ENCODE measurements at places on chromosomes 7 and 10. TPM values are rescaled to one million over a fixed set of nuclear protein-coding genes. Genes with fewer than 3 reads are reported as not detected.

EIF4EBP2 gene
- 35.4 TPM for total RNA-seq

- no peak overlapping the region for H3K4me3 ChIP-seq
- no peak overlapping the region for H3K27ac ChIP-seq
- H3K36me3 ChIP-seq: no peaks in the 10 kb centered on the region
- no peaks in the 10 kb centered on the region for H3K27me3 ChIP-seq
- no peaks in the 10 kb centered on the region for H3K4me1 ChIP-seq
- DNase-seq: no peak
These were observed 121.7 kb downstream of the FANK1 start for GRCh38 chr10:126017961-126018560.

GRCh38 chr7:12898620-12899019 is 211.2 kb downstream of the ARL4A start:
- no peaks in the 10 kb centered on the region for H3K36me3 ChIP-seq
- no peak overlapping the region for H3K4me3 ChIP-seq
- no peak overlapping the region for H3K27ac ChIP-seq
- H3K27me3 ChIP-seq: no peaks in the 10 kb centered on the region
- no peak for DNase-seq
- H3K4me1 ChIP-seq: no peaks in the 10 kb centered on the region

DNA sequence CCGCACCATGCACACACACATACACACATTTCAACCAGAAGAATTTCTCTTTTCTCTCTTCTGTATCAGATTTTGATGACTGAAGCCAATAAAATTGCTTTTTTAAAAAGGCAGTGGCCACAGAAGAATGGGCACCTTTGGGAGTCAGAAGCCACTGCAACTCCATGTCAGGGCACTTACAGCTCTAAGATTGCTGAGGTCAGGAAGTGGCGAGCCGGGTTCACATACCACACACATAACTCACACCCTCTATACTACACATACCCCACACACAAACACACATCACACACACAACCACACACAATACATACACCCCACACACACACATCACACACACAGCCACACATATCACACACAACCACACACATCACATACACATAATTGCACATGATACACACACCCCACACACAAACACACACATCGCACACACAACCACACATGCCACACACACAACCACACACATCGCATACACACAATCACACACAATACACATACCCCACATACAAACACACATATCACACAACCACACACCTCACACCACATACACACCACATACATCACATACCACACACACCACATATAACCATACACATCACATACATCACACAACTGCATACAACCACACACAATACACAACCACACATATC is 31.2 kb downstream of the GPRIN2 start:
- no peak for DNase-seq
- H3K4me3 ChIP-seq: no peak overlapping the region
- peaks cover 9% of the 10 kb centered on the region for H3K4me1 ChIP-seq
- no peaks in the 10 kb centered on the region for H3K36me3 ChIP-seq

- no peak overlapping the region for H3K4me3 ChIP-seq
- no peaks in the 10 kb centered on the region for H3K4me1 ChIP-seq
- H3K36me3 ChIP-seq: no peaks in the 10 kb centered on the region
These were observed 76.7 kb downstream of the ANK3 start for GRCh38 chr10:60312818-60313588.

CTAGE4 gene
- not detected for total RNA-seq

DNA sequence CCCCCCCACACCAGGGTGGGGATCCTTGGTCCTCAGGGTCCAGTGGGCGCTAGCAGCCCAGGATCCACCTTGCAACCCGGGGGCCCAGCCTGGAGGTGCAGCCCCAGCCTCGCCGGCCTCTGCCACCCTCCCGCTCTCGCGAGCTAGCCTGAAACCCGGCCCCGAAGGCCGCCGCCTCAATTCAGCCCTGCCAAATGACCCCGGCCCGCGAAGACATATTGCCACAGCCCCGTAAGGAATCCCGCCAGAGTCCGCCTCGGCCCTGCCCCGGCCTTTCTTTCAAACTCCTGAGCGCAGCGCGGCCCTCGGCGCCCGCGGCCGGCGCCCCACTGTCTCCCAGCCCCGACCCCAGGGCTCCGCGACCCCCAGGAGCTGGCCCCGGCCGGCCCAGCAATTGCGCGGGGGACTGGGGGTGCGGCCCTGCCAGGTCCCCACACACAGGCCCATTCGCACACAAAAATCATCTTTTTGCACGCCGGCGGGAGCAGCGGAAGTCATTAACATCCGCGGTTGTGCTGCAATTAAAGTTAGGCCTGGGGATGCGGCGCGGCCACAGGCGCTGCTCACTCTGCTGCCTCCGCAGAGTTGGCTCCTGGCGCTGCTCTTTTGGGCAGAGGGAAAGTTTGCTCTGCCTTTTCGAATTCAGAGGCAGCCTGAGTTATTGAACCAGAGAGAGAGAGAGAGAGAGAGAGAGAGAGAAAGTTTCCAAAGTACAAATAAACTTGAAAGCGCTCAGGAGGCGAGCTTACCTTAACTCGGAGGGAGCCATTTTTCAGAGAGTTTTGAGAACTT is 4.0 kb downstream of the HOXA5 start:
- H3K4me3 ChIP-seq: peak overlapping the region; percentile 25
- no peaks in the 10 kb centered on the region for H3K4me1 ChIP-seq
- H3K27ac ChIP-seq: peak overlapping the region; percentile 44
- no peaks in the 10 kb centered on the region for H3K36me3 ChIP-seq
- no peaks in the 10 kb centered on the region for H3K27me3 ChIP-seq
- DNase-seq: no peak
